Stimulated activated CD4-positive, alpha-beta T cell treated with anti-CD3 and anti-CD28 coated beads, Interleukin-4, amount 100 ng/mL, for 24 hours (primary cell): ENCODE measurements at places on chromosomes 7 and 10.

GRCh38 chr7:116315803-116316202 is 105.5 kb downstream of the TES start:
- DNase-seq, result no peak

DNA sequence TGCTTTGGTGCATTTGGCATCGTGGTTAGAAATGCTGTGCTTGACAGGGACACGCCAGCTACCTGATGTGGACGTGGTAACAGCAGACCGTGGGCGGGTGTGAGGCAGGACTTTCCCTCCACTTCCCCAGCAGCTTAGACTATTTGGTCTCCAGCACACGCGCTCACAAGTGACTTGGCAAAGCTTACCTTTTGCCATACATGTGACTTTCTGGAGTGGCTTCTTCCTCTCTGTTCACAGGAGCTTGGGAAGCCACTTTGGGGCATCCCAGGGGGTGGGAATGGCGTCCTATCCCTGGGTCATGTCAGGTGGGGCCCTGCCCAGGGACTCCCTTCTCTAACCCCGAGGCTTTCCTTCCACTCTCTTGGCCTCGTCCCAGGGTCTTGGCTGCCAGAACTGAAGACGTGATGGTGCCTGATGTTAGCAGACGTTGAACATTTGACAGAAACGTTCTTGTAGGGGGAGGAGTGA is 228.7 kb upstream of the KLF6 start:
- DNase-seq, result peak; percentile 63

DNA sequence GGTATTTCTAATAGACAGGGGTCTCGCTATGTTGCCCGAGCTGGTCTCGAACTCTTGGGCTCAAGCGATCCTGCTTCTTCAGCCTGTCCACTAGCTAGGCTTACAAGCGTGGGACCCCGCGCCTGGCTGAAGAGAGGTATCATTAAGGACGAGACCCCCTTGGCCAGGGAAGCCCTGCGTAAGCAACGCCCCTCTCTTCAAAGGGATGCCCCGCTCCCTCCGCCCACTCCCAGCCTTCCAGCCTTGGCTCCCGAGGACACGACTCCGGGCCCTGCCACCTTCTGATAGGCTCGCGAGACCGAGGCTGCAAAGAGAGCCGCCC is 220 bp upstream of the ZKSCAN5 start:
- no peak for DNase-seq

- peak; percentile 70 for DNase-seq
Measured at GRCh38 chr7:114922652-114923402, 933 bp downstream of the MDFIC start.

GRCh38 chr7:111011520-111011919 is 79.4 kb upstream of the LRRN3 start:
- peak; percentile 21 for DNase-seq

DNA sequence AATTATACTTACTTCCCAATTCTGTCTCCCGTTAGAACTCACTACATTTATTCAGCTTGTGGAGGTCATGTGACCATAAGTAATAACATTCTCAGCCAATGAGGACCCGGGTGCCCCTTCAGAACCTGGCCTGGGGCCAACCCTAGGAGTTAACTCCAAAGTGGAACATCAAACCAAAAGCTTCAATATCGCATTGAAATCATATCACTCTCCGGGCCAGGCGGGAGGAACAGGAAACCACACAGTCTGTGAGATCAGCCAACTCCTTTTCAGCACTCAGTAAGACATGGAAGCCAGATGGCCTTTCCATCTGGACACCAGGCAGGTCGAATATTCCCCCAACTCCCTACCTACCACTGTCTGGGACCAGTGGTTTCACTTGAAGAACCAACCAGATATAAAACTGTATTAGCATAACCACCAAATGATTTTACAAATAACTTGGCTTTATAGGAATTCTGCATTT is 5.5 kb downstream of the CREB3L2 start:
- DNase-seq, result no peak

- no peak for DNase-seq
Measured at GRCh38 chr7:22207724-22208225, 149.2 kb downstream of the RAPGEF5 start.

DNA sequence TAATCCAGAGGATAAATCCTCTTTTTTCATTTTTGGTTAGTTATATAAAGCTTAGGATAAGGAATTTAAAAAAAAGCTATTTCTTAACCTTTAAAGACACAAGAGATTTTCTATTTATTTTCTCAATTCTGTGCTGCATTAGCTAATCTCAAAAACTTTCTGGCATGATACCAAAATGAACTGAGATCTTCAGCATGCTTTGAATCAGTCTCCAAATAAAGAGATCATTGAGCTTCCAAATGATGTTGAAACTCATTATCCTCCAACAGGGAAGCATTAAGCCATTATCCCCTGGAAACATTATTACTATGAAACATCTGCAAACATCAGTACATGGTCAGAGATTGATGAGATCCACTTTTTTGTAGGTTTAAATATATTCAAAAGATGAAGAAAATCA is 350.3 kb upstream of the TEX47 start:
- DNase-seq, result no peak

DNA sequence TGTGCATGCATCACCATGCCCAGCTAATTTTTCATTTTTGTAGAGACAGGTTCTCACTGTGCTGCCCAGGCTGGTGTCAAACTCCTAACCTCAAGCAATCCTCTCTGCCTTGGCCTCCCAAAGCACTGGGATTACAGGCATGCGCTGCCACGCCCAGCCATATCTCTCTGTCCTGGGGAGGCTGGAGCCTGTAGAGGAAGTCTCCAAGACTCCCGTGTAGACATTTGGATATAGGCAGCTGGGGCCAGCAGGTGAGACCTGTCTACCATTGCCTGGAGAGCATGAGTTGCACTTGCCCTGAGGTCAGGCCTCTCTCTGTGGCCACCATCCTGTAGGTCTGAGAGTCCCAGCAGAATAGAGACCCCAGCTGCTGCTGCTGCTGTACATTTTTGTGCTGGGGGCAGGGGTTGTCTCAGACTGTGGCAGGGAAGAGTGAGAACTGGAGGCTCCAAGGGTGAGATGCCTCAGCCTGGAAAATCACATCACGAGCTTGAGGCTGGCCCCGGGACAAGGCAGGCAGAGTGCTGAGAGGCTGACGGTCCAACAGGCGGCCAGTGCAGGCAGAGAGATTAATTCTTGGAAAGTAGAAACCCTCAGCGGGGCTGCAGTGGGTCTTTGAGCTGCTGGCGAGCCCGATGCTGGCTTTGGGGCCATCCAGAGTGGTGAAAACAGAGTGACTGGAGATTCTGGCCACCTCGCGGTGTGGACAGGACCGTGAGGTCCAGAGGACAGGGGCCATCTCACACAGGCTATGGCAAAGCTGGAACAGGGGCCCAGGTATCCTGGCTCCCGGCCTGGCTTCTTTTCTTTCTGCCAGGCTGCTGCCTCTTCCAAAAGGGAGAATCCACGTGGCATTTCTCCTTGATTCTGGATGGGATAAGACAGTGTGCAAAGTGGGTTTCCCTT is 60.9 kb downstream of the TMEM270 start:
- no peak for DNase-seq

- no peak for DNase-seq
Measured at GRCh38 chr10:107732045-107732444, 567.5 kb upstream of the SORCS1 start.

DNA sequence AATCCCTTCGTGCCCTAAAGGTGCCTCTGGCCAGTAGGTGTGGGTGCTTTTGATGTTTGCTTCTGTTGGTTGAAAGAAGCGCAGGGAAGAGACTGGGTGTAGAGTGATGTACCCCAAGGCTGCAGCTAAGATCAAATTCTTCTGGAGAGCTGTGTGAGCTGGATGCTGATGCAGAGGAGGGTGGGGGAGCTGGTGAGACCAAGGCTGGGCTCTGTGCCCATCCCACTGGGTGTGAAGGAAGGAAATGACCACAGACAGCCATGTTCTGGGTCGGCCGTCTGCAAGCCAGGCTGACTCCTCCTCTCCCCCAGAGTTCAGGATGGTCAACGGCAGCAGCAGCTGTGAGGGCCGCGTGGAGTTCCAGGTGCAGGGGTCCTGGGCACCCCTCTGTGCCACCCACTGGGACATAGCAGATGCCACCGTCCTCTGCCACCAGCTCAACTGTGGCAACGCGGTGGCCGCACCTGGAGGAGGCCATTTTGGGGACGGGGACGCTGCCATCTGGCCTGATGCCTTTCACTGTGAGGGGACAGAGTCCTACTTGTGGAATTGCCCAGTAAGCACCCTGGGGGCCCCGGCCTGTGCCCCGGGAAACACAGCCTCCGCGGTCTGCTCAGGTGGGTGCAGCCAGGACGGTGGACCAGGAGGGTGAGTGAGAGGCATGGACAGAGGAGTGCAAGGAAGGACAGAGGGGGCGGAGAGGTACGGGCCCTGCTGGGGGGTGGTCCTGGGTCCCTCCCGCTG is 5.1 kb downstream of the SCART1 start:
- no peak for DNase-seq

GRCh38 chr7:139598642-139599041 is 75.2 kb downstream of the CLEC2L start:
- DNase-seq, result no peak

GRCh38 chr10:26112532-26112931 is 104.0 kb upstream of the GAD2 start:
- DNase-seq, result no peak

DNA sequence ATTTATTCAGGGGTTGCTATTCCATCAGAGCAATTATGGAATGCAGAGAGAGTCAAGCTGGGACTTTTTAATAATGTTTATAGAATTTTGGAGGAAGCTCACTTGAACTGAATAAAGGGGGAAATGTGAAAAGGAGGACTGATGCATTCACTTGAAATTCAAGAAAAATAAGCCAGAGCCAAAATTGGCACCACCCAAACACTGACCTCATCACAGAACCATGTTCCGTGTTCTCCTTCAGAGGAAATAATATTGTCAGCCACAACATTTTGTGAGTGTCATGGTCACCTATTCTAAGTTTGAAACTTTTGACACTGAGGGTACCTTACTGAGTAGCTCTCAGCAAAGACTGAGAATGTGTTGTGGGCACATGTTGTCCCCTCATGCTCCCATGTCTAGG is 207.0 kb downstream of the ANK3 start:
- no peak for DNase-seq

DNA sequence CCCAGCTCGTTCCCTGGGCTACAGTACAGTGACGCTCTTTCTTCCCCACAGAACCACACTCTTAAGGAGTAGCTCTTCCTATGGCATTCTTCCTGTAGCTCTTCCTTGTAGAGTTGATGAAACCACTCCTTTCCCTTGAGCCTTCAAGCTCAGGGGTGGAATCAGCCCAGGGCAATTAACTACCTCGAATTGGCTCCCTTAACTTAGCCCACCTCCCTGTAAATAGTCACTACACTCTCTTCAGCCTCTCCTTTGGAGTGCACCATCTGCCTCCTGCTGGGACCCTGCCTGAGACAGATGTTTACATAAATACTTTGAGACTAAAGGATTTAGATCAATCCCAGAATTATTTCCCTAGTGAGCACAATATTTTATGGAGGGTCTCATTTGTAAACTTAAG is 537.8 kb upstream of the AUTS2 start:
- no peak for DNase-seq

GRCh38 chr7:101094791-101095375 is 9.6 kb downstream of the TRIM56 start:
- DNase-seq, result peak; percentile 44

DNA sequence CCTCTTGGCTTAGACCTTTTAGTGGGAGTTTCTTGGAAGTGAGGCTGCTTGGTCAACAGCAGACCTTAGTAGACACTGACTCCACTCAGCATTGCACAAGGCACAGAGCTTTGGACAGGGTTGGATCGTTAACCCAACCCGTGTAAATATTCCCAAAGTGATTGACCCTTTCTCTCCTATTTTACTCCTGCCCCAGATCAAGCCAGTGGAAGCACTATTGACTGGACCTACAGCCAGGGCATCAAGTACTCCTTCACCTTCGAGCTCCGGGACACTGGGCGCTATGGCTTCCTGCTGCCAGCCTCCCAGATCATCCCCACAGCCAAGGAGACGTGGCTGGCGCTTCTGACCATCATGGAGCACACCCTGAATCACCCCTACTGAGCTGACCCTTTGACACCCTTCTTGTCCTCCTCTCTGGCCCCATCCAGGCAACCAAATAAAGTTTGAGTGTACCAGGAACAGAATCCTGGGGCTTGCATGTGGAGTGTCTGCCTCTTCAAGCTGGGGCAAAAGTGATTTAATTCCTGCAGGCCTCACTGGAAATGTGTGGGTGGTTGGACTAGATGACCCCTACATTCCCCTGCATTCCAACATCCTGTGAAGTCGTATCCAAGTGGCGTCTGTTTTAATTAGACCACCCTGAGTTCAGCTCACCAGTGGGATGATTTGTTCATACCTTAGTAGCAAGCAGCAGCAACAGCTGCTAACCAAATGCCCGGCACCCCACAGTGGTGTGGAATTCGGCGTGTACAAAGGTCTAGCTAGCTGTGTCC is 7.5 kb downstream of the CPA1 start:
- no peak for DNase-seq

DNA sequence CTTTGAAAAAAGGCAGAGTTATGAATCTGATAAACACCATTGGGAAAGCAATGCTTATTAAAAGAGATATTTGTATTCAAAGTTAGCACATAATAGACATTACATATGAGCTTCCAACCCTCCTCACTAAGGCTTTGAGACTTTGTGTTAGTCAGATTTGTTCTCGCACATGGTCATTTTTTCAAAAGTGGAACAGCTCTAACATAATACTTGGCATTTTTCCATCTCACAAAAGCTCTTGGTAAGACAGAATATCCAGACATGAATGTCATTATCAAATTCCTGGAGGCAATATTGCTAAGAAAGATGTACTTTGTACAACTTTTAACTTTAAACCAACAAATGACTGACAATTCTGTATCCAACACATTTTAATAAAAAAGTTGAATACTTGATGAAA is 292.4 kb upstream of the SMIM30 start:
- DNase-seq, result no peak

DNA sequence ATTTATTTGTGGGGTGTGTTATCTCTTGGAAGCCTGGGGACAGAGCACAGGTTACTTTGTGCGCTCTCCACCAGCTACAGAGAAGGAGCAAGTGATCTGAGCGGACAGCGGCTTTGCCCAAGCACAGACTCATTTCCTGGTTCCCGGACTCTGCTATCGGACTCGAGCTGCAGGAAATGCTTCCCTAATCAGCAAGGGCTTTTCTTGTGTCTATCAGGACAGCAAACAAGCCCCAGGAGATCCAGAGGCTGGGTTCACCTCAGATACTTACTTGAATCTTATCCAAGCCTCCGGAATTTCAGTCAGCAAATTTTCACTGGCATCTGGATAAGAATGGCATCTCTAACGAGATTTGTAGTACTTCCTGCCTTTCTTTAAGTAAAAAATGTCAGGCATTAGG is 27.8 kb downstream of the MRC1 start:
- no peak for DNase-seq
